T-helper 22 cell (primary cell): ENCODE measurements at places on chromosomes 1 and 21.

- DNase-seq: no peak
Measured at GRCh38 chr1:194280463-194280862, 1094.0 kb upstream of the B3GALT2 start.

DNA sequence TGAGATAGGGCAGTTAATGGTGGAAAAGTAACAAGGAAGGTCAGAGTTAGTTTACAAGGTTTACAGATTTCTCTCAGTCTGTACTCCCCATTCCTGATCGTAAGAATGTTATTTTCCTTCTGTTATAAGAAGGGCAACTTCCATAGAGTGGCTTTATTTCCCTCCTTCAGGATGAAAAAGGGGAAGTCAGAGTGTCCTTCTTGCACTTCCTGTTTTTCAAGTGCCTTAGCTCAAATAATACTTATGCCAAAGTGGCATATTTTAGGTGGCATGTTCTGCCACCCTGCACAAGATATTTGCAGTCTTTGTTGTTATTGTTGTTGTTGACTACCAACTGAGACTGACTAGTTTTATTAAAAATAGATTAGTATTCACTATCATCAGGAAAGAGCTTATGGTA, 730.7 kb upstream of the ADGRL4 start:
- no peak for DNase-seq

DNA sequence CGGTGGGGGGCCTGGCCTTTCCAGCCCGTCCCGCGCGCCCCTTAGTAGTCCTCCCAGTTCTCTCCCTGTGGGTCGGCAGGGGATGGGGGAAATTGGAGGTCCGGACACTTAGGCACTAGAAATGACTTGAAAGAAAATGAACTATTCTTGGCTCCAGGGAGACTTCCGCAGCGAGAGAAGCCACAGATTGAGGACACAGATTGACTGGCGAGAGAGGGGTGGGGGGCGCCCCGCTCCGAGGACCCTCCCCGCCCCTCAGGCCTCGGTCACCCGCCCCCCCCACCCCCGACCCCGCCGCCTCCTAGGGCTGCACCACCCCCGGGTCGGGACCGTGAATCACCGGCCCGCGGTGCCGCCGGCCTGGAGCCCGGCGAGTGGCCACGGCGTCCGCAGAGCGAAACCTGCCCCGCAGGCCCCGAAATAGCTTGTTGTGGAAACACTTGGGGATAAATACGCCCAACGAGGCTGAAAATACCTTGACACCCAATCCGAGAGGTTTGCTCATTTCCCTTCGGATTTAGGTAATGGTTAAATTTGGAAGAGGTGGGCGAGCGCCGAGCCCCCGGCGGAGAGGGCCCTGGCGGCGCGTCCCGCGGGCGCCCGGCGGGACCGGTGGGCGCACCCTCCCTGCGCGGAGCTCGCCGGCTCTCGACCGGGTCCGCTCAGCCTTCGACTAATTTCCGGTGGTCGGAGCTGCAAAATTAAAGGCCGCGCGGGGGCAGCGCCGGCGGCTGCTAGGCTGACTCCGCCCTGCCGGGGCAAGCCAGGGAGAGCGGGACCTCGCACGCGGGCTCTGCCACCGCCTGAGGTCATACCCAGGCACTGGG, at the start of gene GFI1:
Gene GFI1 (minus strand): TSS at position 675 of the 827 bp plus-strand sequence. CDS start 3,438 bp downstream, outside the sequence.
- no peak for DNase-seq

DNA sequence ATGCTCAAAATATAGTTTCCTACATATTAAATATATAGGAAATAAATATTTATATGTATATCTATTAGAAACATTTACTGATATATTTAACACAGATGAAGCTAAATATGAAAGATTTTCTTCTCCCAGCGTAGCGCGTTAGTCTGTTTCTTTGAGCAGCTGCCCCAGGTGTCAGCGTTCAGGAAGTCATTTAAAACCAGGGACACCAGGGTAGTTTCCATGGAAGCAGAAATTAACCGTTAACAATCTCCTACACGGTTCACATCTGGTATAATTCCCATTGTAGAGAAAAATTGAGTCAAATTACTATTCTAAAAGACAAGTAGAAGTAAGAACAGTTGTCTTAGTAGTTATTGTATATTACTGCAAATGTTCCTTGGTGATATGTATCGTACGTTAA, 1443.7 kb downstream of the MRPL39 start:
- DNase-seq: no peak

- DNase-seq: peak; percentile 39
Measured at GRCh38 chr1:161119092-161119903, 1.4 kb downstream of the NIT1 start.

DNA sequence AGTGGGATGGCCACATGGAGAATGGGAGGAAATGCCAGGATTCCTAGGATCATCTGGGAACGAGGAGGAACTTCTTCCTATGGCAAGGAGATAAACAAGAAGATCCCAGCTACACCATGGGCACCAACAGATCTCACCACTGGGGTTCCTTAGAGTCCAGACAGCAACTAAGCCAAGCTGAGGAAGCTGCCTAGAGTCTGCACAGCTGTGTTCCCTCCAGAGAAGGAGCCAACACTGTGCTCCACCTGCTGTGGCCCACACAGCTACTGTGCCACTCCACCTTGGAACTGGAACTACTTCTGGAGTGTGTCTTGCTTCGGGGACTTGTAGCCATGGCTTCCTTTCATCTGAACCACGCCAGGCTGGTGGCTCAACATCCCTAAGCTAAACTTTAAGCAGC, 6.0 kb downstream of the IFNAR1 start:
- no peak for DNase-seq
